Fibroblast of mammary gland (primary cell): ENCODE measurements at places on chromosomes 2 and 18.

DNA sequence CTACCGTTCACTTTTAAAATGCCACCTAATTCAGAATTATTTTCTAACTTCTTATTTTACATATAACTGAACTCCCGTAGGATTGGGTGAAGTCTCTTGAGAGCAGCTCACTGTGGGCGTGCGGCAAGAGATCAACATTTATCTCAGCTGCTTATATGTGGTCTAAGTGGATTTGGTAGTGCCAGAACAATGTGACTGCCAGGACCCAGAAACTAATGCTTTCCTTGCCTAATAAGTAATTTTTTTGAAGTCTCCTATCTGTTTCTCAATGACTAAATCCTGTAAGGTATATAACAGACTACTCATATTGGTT lies 11.2 kb upstream of the NFE2L2 start:
- peak; percentile 84 for DNase-seq

DNA sequence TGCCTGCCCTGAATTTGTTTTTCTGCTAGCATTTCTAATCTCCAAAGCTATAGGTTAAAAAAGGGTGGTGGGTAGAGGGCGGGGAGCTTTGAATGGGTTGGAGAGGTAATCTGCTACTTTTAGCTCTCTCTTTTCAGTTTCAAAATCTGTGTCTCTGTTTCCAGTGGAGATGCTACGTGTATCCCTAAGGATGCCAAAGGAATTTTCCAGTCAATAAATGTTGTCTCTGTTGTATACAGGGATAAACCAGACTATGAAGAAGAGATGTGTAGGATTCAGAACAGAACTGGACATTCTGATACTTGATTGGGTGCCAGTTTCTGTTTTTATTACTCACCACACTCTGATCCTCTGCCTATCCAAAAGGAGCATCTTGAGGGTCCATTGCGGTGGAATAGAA lies 50.1 kb downstream of the TMEM178A start:
- no peak for DNase-seq

GRCh38 chr18:13517369-13517768 lies 209.0 kb downstream of the FAM210A start:
- DNase-seq: no peak

- DNase-seq: no peak
Measured at GRCh38 chr2:34308140-34308539, 709.0 kb upstream of the FAM98A start.

- no peak for DNase-seq
Measured at GRCh38 chr2:60520917-60521539, 32.4 kb downstream of the BCL11A start.

GRCh38 chr2:17682098-17682857 lies 71.3 kb downstream of the SMC6 start:
- no peak for DNase-seq
